ENCODE measurements at places on chromosomes 2 and 18.

- no peak for DNase-seq
Measured at GRCh38 chr2:240564561-240565332, 3.5 kb upstream of the RNPEPL1 start.

GRCh38 chr2:102848366-102848839 lies 86.6 kb downstream of the TMEM182 start:
- peak; percentile 94 for DNase-seq

DNA sequence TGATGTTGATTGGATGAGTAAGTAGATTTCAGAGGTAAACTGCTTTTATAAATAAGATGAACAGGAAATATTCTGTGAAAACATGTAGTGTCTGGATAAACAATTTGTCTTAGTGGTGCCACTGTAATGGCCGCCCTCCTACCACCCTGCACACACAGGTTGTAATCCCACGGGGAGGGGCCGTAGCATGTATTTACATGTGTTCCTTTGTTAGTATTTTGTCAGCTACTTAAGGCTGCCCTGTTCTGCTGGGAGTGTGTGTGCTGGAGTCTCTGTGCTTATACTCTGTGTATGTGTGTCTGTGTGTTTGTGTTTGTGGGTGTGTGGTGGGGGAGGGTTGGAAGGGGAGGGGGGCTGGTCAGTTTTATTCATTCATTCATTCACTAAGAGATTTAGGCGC lies 5.1 kb downstream of the TSHZ1 start:
- no peak for DNase-seq

- peak; percentile 77 for DNase-seq
Measured at GRCh38 chr18:45637546-45638327, 22.5 kb downstream of the SLC14A2 start.

- no peak for DNase-seq
Measured at GRCh38 chr2:95362486-95362885, 40.0 kb upstream of the FAHD2A start.

DNA sequence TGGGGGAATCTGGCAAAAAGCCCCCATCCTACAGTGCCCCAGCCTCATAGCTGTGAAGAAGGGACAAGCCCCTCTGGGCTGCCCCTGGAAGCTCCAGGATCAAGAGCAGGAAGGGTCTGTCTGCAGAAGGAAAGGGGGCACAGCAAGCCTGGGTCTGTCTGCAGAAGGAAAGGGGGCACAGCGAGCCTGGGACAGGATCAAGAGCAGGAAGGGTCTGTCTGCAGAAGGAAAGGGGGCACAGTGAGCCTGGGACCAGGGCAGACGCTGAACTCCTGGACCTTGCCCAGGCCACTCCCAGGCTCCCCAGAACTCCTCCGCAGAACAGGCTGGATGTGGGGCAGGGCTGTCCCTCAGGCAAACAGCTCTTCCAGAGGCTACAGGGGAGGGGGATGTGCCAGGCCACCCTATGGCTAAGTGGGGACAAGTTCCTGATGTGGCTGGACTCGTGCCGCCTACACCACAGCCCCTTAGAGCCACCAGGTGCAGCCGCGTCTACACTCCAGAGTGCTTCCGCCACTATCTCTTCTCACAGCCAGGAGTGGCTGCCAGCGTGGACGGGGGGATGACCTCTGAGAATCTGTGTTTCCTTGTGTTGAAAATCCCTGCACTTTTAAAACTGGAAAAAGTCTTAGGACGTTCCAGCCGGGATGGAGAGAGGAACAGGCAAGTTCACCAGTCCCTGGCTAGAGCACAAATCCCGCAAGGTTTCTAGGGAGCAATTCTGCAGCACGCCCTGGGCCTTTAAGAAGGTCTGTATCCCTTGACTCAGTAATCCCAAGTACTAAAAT lies 20.8 kb downstream of the KIF1A start:
- DNase-seq: no peak

- DNase-seq: no peak
Measured at GRCh38 chr2:18762667-18763066, 173.3 kb upstream of the NT5C1B start.

DNA sequence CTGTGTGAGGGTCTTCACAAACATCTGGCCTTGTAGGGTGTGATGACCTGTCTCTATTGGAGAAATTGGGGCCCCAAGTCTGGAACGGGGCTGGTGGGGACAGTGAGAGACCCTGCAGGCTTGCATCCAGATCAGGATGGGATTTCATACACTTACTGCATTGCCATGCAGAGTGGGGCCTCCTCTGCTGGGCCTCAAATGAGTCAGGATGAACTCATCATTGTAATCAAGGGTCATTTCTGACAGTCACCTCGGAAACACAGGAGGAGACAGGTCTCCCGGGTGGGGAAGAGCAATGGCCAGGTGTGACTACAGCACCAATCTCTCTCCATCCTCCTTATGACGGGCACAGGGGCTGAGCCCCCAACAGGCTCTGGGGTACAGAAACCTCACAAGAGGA lies 48.1 kb upstream of the GALR1 start:
- no peak for DNase-seq

DNA sequence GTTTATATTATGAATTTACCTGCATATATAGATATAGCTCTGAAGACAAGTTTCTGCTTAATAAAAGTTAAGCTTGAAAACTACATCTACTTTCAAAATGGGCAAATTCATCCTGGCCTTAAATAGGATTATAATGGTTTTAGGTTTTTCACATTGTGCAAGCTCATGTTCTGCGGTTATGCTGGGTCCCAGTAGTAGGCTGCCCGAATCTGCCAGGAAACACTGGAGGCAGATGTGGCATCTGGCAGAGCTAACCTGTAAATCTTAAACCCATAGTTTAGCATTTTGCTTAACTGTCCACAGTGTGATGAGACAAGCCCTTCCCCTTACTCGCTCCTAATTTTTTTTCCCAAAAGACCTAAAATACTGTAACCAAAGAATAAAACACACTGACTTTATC lies 234.2 kb downstream of the TCF4 start:
- no peak for DNase-seq
